LHCN-M2 (cell line): ENCODE measurements at places on chromosomes 16 and 17. TPM values are rescaled to one million over a fixed set of nuclear protein-coding genes. Genes with fewer than 3 reads are reported as not detected.

DNA sequence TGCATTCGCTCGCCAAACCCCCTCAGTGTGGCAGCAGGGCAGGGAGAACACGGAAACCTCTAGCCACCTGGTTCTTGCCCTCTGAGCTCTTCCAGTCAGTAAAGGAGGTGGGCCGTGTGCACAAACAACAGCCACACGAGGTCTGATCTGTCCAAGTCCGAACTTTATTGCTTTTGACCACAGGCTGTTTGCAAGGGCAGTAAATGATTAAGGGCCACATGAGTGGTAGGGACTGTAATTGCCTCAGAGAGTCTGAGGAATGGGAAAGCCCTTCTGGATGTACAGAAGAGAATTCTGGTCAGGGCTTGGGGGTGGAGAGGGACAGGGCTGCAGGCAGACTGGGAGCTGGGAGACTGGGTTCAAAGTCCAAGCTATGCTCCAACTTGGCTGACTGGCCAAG is 75.7 kb upstream of the LHX1 start:
- DNase-seq = no peak

DNA sequence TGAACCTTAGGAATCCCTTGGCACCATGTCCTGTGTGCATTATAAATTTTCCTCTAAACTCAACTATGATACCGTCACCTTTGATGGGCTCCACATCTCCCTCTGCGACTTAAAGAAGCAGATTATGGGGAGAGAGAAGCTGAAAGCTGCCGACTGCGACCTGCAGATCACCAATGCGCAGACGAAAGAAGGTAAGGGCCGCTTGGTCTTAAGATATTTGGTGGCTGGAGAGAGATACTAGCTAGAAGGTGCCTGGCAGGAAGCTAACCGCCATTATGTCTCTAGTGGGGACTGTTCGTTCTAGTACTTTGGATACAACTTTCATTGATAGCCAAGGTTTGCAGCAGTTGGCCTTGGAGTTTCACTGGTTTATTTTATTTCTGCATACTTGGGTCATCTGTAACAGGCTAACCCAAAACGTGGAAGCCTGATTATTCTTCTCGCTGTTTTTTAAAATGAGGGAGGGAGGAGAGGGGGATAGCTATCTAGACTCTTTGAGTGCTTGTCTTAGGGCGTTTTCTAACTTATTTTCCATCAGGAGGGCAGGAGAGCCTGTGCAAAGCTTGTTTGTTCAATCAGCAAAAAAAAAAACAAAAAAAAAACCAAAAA is 1.3 kb downstream of the RBBP6 start:
- peak; percentile 15 for DNase-seq

DNA sequence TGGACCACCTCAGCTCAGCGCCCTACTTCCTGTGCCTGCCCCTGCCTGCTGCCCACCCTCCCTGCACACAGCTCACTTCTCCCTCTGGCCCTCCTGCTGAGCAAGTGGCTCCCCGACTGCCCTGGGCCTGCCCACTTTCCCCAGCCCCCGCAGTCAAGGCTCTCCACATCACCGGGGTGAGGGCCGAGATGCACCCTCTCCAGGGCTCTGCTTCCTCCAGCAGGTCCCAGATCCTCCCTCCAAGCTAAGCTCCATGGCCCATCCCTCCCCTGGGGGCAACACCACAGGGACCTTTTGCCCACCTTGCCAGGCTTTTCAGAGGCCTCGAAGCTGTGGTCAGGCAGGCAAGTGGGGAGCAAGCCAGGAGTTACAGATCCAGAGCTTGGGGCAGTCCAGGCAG is 820.2 kb downstream of the KCNJ18 start:
- DNase-seq = no peak

DNA sequence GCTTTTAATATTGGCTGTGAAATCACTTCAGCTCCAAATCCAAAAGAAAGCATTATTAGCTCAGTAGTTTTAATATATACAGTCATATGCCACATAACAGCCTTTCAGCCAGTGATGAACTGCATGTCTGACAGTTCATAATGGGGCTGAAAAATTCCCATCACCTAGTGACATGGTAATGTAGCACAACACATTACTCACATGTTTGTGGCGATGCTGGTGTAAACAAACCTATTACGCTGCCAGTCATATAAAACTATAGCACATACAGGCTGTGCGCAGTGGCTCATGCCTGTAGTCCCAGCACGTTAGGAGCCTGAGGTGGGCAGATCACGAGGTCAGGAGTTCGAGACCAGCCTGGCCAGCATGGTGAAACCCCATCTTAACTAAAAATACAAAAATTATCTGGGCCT is 92.2 kb downstream of the TUBD1 start:
- DNase-seq = peak; percentile 35

- DNase-seq = no peak
These were observed 9.8 kb downstream of the GEMIN4 start for GRCh38 chr17:742147-742793.

GRCh38 chr16:50697881-50698767 is 4.7 kb downstream of the NOD2 start:
- DNase-seq = peak; percentile 49

GRCh38 chr17:49361129-49361901 is 735 bp downstream of the ZNF652 start:
- peak; percentile 21 for DNase-seq

DNA sequence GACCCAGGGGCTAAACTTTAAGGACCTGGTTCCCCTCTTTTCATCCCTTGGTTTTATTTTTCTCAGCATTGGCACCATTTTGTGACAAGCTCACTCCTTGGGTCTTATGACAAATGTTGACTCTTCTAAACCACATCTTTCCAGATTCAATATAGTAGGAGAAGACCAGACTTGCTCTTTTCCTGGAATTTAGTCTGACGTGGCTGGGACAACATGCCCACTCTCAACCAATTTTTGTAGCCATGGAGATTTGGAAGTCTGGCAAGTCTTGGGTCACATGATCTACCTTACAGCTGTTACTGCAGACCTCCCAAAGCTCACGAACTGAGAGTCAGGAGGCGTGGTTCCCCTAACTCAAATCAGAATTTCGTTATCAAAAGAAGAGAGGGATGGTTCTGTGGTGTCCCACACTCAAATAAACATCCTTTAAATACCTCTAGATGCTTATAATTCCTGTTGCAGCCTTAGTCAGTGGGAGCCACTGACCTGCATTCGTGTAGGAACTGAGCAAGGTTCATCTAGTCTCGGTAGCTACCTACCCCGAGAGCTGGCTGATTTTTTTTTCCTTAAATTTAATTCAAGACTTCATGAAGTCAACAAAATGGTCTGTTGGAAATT is 683.5 kb downstream of the MAF start:
- no peak for DNase-seq

GRCh38 chr17:4209611-4210010 is 54.2 kb downstream of the ANKFY1 start:
- DNase-seq = no peak

DNA sequence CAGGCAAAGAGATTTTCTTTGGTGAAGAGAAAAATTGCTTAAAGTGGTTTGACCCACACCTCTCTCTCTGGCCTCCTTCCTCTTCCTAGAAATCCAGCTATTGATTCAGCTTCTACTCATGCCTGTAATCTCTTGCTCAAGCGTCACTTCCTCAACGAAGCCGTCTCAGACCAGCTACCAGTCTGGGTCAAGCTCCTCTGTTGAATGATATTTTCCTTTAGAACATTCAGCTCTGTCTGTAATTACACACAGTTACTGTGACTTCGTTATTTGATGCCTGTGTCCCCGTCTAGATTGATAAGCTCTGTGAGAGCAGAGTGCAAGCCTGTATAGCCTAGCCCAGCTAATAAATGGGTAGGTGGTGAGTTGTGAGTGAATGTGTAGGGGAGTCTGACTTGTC is 168.5 kb downstream of the GRIN2A start:
- DNase-seq = no peak

DNA sequence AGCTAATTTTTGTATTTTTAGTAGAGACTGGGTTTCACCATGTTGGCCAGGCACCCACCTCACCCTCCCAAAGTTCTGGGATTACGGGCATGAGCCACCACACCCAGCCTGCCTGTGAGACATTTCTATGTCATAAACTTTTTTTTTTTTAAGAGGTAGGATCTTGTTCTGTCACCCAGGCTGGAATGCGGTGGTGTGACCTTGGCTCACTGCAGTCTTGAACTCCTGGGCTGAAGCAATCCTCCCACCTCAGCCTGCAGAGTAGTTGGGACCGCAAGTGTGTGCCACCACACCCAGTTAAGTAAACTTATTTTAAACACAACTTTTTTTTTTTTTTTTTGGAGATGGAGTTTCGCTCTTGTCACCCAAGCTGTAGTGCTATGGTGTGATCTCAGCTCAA is 47.2 kb downstream of the SCNN1G start:
- no peak for DNase-seq

- peak; percentile 71 for DNase-seq
These were observed 184.2 kb downstream of the COPRS start for GRCh38 chr17:31674717-31675349.

- no peak for DNase-seq
These were observed 150.8 kb downstream of the GRIN2A start for GRCh38 chr16:10031473-10031872.

DNA sequence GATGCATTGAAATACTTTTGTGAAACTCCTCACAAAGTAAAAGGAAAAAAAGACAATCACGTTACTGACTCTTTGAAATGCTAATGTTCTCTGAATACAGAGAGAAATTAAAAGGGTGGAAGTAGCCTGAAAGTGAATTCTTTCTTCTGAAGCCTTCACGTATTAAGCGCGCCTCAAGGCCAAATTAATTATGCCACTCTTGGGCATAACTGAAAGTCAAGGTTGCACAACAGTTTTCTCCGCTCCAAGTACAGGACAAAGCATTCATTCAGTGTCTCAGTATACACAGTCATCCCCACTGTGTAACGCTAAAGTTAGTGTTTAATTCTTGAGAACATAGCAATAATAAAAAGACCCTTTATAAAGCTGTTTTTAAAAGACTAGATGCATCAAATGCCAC is 21.5 kb downstream of the PARN start:
- no peak for DNase-seq

DNA sequence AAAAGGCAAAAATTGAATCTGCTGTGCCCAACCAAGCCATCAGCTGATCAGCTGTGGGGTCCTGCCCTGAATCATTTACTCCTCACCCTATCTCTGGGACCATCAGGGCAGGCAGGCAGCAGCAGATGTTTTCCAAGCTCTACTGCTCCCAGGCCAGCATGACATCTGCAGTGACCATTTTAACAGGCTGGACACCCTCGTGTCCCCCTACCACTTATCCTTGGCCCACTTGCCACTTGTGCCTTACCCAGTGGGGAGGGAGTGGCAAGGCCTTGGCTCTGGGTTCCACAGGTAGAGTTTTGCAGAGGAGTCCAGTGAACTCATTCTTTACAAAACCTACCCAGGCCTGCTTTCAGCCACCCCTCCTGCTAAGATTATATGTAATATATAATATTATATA is 12.0 kb upstream of the CA4 start:
- DNase-seq = no peak

DNA sequence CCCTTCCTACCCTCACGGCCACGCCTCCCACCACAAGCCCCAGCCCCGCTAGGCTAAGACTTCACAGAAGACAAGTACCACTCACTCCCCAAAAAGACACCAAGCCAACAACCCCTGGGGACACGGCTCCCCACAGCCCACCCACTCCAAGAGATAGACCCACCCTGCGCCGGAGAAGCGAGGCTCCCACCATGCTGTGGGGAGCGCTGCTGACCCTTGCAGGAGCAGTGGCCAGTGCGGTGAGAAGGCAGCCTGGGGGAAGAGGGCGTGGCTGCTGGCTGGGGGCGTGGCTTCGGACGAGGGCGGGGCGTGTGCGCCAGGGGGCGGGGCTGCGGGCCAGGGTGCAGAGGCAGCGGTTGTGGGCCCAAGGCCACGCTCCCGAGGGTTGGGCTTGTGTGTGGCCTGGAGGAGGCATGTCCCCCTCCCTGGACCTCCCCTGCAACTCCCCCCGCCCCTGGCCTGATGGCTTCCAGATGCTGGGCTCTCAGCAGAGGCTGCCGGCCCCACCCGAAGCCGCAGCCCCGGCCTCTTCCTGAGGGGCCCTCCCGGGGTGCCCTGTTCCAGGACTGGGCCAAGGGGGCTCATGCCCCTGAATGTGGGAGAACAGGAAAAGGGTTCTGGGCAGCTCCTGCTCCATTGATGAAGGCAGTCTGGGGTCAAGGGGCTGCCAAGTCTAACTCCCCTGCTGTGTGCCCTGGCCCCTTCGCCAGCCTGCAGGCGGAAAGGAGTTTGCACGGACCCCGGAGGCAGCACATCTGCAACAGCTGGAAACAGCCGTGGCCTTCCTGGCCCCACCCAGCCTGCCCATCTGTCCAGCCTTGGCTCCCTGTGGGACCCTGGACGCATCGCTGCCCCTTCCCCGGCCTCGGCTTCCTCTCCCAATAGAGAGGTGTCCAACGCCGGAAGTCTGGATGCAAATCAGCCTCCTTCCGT is 9.1 kb downstream of the TFAP4 start:
- DNase-seq = no peak

DNA sequence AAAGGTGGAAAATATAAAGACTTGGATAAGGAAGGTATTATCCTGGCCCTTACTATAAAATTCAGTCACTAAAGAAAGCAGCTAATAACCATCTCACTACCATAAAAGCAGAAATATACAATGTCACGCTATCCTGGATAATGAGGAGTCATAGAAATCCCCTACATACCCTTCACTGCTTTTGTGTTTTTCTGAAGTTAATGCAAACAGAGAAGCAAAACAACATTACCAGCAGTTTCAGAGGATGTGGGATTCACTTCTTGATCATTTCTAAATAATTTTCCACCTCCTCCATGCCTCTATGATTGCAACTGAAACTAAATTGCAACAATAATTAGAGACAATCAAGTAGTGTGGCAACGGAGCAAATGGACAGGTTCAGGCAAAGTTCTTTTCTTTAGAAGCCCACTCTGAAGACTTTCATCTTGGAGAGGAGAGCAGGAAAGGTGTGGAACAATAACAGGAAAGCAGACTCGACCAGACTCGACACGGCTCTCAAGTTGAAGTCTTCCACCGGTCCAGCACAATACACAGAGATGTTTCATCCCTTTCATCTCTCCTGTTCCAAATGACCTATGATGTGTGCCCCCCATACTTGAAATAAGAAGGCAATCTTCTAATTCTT is 10.2 kb downstream of the CYTH1 start:
- no peak for DNase-seq

DNA sequence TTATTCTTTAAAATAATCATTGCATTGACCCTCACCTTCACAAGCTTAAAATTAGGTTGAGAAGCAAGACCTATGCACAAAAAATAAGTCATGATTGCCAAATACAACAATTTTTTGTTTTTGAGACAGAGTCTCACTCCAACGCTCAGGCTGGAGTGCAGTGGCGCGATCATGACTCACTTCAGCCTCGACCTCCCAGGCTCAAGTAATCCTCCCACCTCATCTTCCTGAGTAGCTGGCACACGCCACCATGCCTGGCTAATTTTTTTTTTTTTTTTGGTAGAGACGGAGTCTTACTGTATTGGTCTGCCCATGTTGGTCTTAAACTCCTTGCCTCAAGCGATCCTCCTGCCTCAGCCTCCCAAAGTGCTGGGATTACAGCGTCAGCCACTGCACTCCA is 24.2 kb downstream of the ZNF652 start:
- DNase-seq = no peak

GRCh38 chr17:30095507-30096244 is 20.9 kb upstream of the NSRP1 start:
- peak; percentile 79 for DNase-seq

Gene TMED6
- total RNA-seq = not detected in 2 replicates

Gene HS3ST3B1
- 6.9 and 7.7 TPM in 2 replicates for total RNA-seq

Gene SOX9
- 8.0 and 11.3 TPM in 2 replicates for total RNA-seq

Gene TPSG1
- not detected in 2 replicates for total RNA-seq

Gene SMTNL2
- not detected in 2 replicates for total RNA-seq

Gene SERPINF2
- total RNA-seq = 0.13 and 0.40 TPM in 2 replicates

Gene CES4A
- total RNA-seq = 0.06 and 0.77 TPM in 2 replicates
